ENCODE measurements at places on chromosomes 7 and 10. TPM values are rescaled to one million over a fixed set of nuclear protein-coding genes. Genes with fewer than 3 reads are reported as not detected.

THSD7A gene
- total RNA-seq, result under 0.01 TPM

DTX2 gene
- total RNA-seq, result 10.9 TPM

CFAP69 gene
- 2.1 TPM for total RNA-seq

NAT16 gene
- not detected for total RNA-seq

SFMBT2 gene
- 0.20 TPM for total RNA-seq

CRHR2 gene
- total RNA-seq, result not detected

TLX1 gene
- not detected for total RNA-seq

FOXI2 gene
- not detected for total RNA-seq

CYP2E1 gene
- not detected for total RNA-seq

DRGX gene
- total RNA-seq, result not detected

VDAC2 gene
- total RNA-seq, result 164 TPM

PRSS37 gene
- total RNA-seq, result not detected

ERCC6 gene
- total RNA-seq, result 8.1 TPM

PCGF6 gene
- 15.1 TPM for total RNA-seq

GPR141 gene
- not detected for total RNA-seq

NPY gene
- not detected for total RNA-seq

DYDC1 gene
- total RNA-seq, result not detected

TCF7L2 gene
- 2.1 TPM for total RNA-seq

GRID1 gene
- not detected for total RNA-seq

FAM241B gene
- not detected for total RNA-seq

CYP3A4 gene
- total RNA-seq, result not detected

EIF4H gene
- 190 TPM for total RNA-seq

CNNM1 gene
- 1.4 TPM for total RNA-seq

ZCWPW1 gene
- total RNA-seq, result 0.20 TPM

ZNF316 gene
- total RNA-seq, result 6.3 TPM

SVIL gene
- total RNA-seq, result 23.7 TPM

VSTM4 gene
- total RNA-seq, result 0.12 TPM

PDLIM1 gene
- 38.4 TPM for total RNA-seq

CPEB3 gene
- 0.72 TPM for total RNA-seq

CCL24 gene
- not detected for total RNA-seq

AKR1C8 gene
- not detected for total RNA-seq

OGA gene
- total RNA-seq, result 41.7 TPM

TMEM270 gene
- total RNA-seq, result not detected

NRCAM gene
- total RNA-seq, result 0.78 TPM

CALML3 gene
- total RNA-seq, result not detected

All from RPMI7951 (cell line).